NCI-H524 treated with DMSO at 0.1 percent for 48 hours (cell line): ENCODE measurements at places on chromosomes 4 and X.

GRCh38 chrX:23898412-23898959 is 9.3 kb downstream of the APOO start:
- no peak for DNase-seq

DNA sequence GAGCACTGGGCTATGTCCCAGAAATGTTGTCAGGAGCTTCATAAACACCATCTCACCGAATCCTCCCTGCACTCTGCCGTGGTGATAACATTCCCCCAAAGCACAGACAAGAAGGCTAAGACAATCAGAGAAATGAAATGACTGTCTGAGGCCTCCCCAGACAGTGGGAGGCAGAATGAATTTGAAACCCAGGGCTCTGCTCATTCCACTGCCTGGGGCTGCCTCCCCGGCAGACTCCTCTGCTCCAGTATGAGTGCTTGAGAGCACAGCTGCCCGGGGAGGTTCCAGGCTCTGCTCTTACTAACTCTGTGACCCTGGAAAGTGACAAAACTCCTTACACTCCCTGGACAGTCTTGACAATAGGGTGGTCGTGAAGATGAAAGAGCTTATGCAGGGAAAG is 9.7 kb downstream of the FGFBP1 start:
- no peak for DNase-seq

GRCh38 chr4:118879409-118879808 is 9.2 kb upstream of the SYNPO2 start:
- DNase-seq: no peak

DNA sequence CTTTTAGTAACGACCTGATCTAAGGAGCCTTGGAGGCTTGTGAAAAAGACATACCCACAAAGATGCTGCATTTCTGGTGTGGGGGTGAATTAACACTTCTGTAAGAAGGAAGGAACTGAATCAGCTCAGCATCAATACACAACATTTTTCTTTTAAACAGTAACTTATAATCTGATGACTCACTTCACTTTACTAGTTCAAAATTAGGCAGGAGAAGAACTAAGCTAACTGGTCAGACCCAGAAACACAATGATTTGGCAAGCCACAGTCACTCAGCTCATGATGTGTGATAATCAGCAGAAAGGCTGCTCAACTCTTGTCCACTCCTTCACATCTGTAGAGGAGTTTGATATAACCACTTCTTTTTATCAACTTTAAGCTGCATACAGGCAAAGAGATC is 4.6 kb downstream of the MMAA start:
- DNase-seq: no peak

DNA sequence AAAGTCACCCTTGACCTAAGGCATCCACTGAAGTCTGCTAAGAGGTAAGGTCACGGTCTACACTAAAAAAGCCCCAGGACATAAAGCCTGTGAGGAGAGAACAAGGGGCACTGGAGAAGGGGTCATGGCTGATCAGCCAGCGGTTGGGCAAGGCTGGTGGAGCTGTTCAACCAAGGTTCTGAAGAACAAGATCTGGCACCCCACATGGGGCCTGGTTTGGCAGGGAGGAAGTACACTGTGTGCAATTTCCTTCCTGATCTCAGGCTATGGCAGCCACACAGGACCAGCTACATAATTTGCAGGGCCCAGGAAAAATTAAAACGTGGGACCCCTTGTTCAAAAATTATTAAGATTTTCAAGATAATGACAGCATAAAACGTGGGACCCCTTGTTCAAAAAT is 14.1 kb upstream of the BRS3 start:
- DNase-seq: no peak

DNA sequence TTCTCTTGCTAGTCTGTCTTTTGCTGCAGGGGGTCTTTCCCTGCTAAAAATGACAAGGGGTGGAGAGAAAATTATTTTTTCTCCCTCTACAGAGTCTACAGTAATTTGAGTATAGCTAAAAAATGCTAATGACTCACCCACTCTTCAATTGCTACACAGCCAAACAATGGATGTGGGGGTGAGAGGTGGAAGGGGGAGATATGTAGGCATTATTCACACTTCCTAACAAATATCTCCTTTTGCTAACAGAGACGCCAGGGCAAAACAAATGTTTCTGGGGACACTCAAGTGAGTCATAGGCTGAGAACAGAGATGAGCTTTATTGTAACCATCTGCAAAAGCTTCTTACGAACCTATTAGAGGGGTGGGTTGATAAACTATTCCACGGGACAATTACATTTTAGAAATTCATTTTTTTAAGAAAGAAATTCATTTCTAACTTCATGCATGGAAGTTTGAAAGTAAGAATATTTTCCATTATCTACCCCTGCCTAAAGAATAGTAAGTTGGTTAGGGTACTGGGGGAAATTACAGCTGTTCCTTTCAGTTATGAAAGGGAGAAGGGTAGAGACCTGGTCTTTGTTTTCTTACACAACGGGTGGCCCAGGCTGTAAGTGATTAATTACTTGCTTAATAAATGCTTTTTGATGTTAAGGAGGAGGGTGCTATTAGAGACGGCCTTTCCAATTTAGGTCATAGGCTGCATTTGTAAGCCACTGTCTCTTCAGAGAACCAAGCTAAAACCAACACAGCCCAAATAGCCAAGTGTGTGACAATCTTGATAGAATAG is 12.8 kb downstream of the SCD5 start:
- no peak for DNase-seq

DNA sequence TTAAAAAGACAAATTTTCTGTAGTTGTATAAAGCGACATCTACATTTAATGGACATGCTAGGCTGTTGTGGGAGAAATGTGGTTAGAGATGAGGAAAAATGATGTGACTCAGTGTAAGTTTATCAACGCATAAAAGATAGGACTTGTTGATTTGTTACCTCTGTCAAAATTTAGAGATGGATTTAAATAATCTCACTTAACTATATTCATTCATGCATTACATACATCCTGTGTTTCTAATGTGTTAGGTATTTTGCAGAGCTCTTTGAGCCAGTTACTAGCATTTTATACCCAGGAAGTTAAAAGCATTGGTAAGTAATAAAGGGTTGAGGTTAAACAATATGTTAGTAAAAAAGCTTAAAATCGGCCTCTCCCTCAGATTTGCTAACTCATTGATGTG is 34.3 kb downstream of the METAP1 start:
- DNase-seq: no peak

DNA sequence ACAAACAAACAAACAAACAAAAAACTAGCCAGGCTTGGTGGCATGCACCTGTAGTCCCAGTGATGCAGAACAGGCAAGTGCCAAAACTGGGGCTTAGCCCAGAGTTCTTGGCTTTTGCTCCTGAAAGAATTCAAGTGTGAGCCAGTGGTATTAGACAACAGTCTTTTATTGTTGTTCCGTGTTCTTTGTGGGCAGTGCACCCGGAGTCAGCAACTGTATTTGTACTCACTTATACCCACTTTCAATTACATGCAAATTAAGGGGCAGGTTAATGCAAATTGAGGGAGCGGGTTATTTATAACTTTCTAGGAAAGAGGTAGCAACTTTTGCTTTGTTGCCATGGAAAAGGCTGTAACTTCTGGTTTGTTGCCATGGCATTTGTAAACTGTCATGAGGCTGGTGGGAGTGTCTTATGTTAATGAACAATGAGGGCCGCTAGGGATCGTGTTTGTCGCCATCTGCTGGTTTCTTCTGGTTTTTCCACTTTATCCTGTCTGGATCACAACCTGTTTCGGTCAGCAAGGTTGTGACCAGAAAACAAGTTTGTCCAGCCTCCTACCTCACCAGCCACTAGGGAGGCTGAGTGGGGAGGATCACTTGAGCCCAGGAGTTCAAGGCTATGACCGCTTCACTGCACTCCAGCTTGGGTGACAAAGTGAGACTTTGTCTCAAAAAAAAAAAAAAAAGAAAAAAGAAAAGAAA is 88.8 kb upstream of the ESX1 start:
- peak; percentile 9 for DNase-seq

DNA sequence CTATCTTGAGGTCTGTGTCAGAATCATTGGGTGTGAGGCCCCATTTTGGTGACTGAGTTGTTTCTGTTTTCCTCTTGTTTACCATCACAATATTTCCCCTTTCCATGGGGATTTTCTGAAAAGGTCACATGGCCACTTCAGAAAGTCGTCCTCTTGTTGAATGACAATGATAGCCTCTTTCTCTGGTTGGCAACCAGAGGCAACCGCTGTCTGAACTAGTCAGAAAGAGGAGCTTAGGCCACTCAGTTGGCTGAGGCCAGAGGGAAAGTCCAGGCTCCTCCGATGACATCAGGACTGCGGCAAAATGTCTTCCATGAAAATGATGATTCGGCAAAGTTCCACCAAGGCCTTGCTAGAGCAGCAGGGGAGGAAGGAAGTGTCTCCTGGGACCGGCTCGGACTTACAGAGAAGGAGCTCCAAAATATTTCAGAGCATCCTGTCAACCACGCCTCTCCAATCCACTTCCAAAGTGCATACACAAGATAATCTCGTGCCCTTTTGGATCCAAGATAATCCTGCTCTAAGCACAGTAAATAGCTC is 19.1 kb upstream of the RBM47 start:
- no peak for DNase-seq

DNA sequence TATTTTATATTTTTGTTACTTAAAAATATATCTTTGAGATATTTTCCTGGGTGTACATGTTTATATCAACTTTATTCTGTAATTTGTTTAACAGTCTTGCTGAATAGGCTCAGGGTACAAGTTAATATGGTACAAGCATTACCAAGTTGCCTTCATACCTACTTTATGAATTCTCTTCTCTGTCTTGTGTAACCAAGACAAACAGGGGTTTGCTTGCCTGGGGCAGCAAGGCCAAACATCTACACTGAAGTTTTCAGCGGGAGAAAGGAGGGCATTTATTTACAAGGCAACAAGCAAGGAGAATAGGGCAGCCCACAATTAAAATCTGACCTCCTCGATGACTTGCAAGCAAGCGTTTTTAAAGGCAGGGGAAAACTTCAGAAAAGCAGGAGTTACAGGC is 24.2 kb downstream of the PPP4R3C start:
- no peak for DNase-seq

DNA sequence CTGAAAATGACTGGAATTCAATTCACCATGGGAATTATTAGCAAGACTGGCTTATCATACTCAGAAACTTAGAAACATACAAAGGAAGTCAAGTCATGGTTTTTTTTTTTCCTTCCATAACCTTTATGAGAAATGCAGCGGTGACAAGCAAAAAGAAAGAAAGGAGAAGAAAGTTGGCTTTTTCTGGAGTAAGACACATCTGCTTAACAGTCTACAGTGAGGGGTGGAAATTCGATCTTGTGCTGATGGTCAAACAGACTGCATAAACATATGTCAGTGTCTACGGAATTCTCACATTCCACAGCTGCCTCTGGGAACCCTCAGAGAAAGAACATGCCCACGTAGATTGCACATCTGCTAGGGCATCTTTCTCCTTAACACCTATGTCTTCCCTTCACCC is 54.6 kb downstream of the PROM1 start:
- no peak for DNase-seq

DNA sequence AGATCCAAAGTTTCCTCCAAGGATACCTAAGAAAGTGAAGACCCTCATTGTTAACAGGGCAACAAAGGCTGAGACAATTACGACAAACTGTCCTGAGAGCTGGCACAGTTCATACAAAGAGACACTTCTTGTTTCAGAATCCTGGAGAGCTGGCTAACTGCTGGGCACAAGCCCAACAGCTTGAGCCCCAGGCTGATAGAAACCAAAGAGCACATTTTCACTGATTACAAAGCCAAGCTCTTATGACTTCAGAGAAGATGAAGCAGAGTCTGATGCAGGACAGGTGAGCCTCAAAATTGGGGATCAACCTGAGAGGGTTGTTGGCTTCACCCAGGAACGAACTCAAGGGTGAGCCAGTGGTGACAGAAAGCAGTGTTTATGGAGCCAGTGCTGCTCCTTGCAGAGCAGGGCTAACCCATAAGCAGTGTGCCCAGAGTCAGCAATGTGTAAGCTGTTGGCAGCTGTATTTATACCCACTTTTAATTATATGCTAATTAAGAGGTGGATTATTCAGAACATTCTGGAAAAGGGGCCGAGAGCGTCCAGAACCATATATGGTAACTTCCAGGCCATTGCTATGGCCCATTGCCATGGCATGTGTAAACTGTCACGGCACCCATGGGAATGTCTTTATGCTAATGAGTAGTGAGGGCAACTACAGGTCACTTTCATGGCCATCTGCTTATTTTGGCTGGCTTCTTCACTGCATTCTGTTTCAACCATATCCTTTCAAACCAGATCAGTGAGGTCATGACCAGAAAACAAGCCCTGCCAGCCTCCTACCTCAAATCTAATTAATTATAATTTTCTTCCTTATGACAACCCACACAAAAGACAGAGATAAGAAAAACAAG is 183.7 kb downstream of the EVC2 start:
- peak; percentile 48 for DNase-seq

DNA sequence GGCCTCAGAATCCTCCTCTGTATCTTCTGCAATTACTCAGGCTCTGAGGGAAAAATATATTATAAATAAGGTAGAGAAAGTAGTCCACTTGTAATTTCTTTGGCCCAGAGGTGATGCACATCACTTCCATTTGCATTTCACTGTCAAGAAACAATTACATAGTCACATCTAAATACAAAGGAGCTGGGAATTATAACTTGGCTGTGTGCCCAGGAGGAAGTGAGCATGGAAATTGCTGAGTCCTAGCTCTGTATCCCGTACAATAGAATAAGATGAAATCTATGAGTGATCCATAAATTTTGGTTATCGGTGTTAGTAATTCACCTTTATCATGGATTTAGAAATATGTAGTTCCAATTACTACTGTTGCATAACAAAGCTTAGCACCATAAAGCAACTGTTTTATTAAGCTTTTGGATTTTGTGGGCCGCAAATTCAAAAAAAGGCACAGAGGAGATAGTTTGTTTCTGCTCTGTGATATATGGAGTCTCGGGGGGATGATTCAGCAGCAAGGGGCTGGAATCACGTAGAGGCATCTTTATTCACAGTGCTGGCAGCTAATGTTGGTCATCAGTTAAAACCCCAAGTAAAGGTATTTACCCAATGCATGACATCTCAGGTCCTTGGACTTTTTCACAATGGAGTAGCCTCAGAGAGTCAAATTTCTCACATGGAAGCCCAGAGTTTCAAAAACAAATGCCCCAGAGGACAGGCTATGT is 241.4 kb upstream of the GALNT7 start:
- no peak for DNase-seq

GRCh38 chrX:38862100-38862499 is 60.8 kb downstream of the MID1IP1 start:
- DNase-seq: no peak

GRCh38 chrX:118100091-118100490 is 16.5 kb downstream of the KLHL13 start:
- no peak for DNase-seq

DNA sequence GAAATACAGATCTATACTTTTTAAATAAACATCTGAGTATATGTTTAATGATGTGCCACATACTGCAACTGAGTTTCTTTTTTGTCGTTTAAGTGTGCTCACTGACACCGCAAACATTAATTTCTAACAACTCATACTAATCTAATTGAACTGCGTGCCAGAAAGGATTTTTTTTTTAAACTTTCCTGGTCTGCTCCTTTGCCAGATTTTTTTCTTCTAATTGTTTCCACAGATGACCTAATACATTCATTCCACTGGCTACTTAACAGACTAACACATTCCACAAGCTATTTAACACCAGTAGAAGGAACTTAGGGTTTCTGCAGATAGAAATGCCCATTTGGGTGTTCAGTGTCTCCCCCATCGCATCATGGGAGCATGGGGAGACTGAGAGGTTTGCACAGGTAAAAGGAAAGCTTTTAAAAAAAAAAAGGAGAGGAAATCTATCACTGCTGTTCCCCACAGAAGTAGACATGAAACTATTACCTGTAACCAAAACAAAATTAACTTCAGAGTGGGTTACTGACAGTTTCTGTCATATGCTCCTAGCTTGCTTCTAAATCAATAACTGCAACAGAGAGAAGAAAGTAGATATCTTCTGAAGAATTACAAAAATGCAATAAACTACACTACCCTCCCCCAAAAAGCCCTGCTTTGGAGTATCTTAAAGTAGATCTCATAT is 31.6 kb downstream of the SH3KBP1 start:
- no peak for DNase-seq
